Parietal lobe (tissue), 2 donors: ENCODE measurements at places on chromosomes 2 and 18. TPM values are rescaled to one million over a fixed set of nuclear protein-coding genes. Genes with fewer than 3 reads are reported as not detected.

Gene FAM124B
- total RNA-seq = 6.9 TPM

Gene SLC4A1AP
- 36.6 TPM for total RNA-seq

Gene PAX8
- 0.31 TPM for total RNA-seq

Gene TTR
- 3.1 TPM for total RNA-seq

Gene HOXD4
- total RNA-seq = not detected

Gene ANKRD23
- 10.6 TPM for total RNA-seq

Gene PROKR1
- 2.8 TPM for total RNA-seq

Gene TRIM43
- not detected for total RNA-seq

Gene TMEM200C
- total RNA-seq = 12.8 TPM

Gene SERPINB8
- total RNA-seq = 1.3 TPM

Gene ACMSD
- total RNA-seq = not detected

Gene SIGLEC15
- total RNA-seq = not detected

Gene TUBB8B
- not detected for total RNA-seq

Gene CIAO1
- 93.9 TPM for total RNA-seq

Gene CHRNA1
- not detected for total RNA-seq

Gene MOGAT1
- not detected for total RNA-seq

Gene CSRNP3
- total RNA-seq = 254 TPM

Gene FSHR
- total RNA-seq = not detected

Gene MTCL1
- total RNA-seq = 61.0 TPM

Gene FOXI3
- total RNA-seq = 0.63 TPM

Gene CABYR
- 26.6 TPM for total RNA-seq

Gene NAT8
- total RNA-seq = not detected

Gene ANKRD30B
- total RNA-seq = 2.2 TPM

Gene DAPL1
- total RNA-seq = not detected

Gene LBH
- 61.7 TPM for total RNA-seq

Gene DSG2
- 2.2 TPM for total RNA-seq
